Activated naive CD8-positive, alpha-beta T cell treated with anti-CD3 and anti-CD28 coated beads for 36 hours (primary cell): ENCODE measurements at places on chromosomes 16 and 17. TPM values are rescaled to one million over a fixed set of nuclear protein-coding genes. Genes with fewer than 3 reads are reported as not detected.
A peak's percentile ranks its signal among the peaks of the same experiment; 100 is the strongest.

GRCh38 chr16:17362946-17363345 lies 107.8 kb downstream of the XYLT1 start:
- peaks cover 12% of the 10 kb centered on the region for H3K36me3 ChIP-seq
- no peak overlapping the region for H3K4me3 ChIP-seq
- no peak for DNase-seq
- H3K27ac ChIP-seq = peak overlapping the region; percentile 32
- peaks cover 95% of the 10 kb centered on the region for H3K4me1 ChIP-seq

- H3K4me1 ChIP-seq = peaks cover 16% of the 10 kb centered on the region
- no peak for DNase-seq
- no peaks in the 10 kb centered on the region for H3K27me3 ChIP-seq
- H3K36me3 ChIP-seq = peaks cover 23% of the 10 kb centered on the region
- H3K4me3 ChIP-seq = no peak overlapping the region
Measured at GRCh38 chr16:16063683-16064082, 114.3 kb downstream of the ABCC1 start.

DNA sequence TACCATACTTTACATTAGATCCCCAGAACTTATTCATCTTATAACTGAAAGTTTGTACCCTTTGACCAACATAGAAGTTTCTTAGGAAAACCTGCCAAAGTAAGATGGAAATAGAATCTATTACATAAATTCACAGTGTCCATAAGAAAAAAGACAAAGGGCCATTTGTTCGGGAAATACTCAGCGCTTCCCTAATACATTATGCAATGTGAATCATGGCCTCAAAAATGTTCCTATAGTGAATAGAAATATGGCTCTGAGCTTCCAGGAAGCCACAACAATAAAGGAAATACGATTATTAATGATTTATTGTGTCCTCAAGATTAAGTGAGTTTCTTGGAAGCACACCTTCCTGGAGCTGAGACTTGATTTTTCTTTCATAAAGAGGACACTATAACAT lies 51.5 kb downstream of the GPRC5B start:
- no peak for DNase-seq
- H3K27me3 ChIP-seq = no peaks in the 10 kb centered on the region
- H3K27ac ChIP-seq = no peak overlapping the region
- H3K4me3 ChIP-seq = no peak overlapping the region
- no peaks in the 10 kb centered on the region for H3K36me3 ChIP-seq

DNA sequence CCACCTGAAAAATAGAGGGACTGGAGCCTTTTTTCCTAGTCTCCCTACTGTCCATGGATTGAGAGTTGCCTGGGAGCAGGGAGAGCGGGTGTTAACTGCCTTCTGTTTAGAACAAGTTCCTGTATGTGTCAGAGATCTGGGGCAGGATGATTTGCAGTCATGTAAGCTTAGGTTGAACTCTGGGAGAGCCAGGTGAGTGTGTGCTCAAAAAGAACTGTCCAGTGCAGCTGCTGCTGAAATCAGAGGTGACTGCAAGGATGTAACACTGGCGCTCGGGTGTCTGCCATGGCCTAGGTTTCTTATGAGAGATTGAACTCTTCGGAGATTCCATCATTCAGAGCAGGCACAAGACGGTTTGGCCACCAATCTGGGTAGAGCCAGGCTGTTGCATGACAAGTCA lies 432.5 kb downstream of the CDH13 start:
- no peak overlapping the region for H3K27ac ChIP-seq
- DNase-seq = no peak
- H3K4me1 ChIP-seq = no peaks in the 10 kb centered on the region

- no peak overlapping the region for H3K27ac ChIP-seq
- H3K27me3 ChIP-seq = peaks cover 5% of the 10 kb centered on the region
- H3K36me3 ChIP-seq = no peaks in the 10 kb centered on the region
- H3K4me1 ChIP-seq = peaks cover 31% of the 10 kb centered on the region
Measured at GRCh38 chr17:42067371-42068091, 17.1 kb upstream of the C17orf113 start.

DNA sequence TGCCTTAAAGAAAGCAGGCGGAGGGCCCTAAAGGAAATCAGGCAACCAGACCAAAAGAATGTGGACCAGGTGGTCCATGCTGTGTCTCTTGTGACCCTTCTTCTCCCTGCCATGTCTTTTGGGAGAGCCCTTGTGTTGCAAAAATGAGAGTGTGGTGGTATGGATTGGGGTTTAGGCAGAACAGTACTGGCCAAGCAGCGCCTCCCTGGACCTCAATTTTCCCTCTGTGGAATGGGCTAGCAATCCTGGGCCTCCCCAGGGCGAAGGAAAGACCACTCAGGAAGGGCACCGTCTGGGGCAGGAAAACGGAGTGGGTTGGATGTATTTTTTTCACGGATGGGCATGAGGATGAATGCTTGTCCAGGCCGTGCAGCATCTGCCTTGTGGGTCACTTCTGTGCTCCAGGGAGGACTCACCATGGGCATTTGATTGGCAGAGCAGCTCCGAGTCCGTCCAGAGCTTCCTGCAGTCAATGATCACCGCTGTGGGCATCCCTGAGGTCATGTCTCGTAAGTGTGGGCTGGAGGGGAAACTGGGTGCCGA lies 7.6 kb upstream of the NLRC5 start:
- H3K4me3 ChIP-seq = no peak overlapping the region
- peaks cover 58% of the 10 kb centered on the region for H3K36me3 ChIP-seq
- peaks cover 70% of the 10 kb centered on the region for H3K4me1 ChIP-seq
- DNase-seq = no peak

DNA sequence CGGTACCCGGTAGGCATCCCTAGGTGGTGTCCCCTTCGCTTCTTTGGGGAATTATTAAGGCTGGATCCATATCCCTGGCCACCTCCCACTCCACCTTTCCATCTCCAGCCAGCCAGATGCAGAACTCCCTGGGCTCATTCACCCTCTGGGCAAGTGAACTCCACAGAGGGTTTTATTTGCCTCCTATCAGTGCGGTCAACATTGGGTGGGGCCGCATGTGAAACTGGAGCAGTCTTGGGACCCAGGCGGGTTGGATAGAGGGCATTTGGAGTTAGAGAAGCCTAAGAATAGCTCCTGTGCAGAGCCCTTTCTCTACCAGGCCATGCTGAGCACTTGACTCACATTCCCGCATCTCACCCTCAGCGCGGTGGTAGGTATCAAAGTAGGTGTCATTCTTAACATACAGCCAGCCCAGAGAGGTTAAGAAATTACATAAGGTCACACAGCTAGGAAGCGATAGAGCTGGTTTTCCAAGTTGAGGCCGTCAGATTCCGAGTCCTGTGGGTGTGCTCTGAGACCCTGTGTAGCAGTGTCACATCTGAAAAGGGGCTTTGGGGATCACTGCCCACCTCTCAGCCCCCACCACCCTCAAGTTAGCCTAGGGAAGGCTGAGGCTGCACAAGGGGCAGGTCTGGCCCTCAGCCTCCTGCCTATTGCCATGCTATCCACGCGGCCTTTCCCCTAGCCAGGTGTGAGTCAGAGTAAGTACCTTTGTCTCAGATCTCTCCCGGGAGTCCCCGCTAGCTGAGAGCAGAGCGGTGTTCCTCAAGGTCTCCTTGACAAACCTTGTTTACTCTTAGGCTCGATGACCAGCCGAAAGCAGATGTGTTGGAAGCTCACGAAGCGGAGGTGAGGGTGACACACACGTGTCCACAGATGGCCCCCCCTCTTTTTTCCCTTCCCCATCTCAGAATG lies 26.9 kb upstream of the LGALS9 start:
- H3K27ac ChIP-seq = no peak overlapping the region
- H3K27me3 ChIP-seq = no peaks in the 10 kb centered on the region
- H3K4me1 ChIP-seq = peaks cover 6% of the 10 kb centered on the region

Gene TERB1
- total RNA-seq = not detected

Gene ASPA
- not detected for total RNA-seq

Gene TUFM
- total RNA-seq = 382 TPM

Gene KRT222
- not detected for total RNA-seq
